COR-L47 (cell line): ENCODE measurements at places on chromosomes 11 and 22.
A peak's percentile ranks its signal among the peaks of the same experiment; 100 is the strongest.

- DNase-seq, result peak; percentile 54
Measured at GRCh38 chr11:44621140-44621681, 55.7 kb downstream of the CD82 start.

GRCh38 chr11:31254415-31254814 lies 115.1 kb downstream of the DCDC1 start:
- no peak for DNase-seq

- peak; percentile 21 for DNase-seq
Measured at GRCh38 chr11:8604078-8604723, 10.2 kb upstream of the STK33 start.

- DNase-seq, result no peak
Measured at GRCh38 chr11:1118755-1119603, 38.8 kb upstream of the MUC5AC start.
